ENCODE measurements at places on chromosomes 12 and 14.

DNA sequence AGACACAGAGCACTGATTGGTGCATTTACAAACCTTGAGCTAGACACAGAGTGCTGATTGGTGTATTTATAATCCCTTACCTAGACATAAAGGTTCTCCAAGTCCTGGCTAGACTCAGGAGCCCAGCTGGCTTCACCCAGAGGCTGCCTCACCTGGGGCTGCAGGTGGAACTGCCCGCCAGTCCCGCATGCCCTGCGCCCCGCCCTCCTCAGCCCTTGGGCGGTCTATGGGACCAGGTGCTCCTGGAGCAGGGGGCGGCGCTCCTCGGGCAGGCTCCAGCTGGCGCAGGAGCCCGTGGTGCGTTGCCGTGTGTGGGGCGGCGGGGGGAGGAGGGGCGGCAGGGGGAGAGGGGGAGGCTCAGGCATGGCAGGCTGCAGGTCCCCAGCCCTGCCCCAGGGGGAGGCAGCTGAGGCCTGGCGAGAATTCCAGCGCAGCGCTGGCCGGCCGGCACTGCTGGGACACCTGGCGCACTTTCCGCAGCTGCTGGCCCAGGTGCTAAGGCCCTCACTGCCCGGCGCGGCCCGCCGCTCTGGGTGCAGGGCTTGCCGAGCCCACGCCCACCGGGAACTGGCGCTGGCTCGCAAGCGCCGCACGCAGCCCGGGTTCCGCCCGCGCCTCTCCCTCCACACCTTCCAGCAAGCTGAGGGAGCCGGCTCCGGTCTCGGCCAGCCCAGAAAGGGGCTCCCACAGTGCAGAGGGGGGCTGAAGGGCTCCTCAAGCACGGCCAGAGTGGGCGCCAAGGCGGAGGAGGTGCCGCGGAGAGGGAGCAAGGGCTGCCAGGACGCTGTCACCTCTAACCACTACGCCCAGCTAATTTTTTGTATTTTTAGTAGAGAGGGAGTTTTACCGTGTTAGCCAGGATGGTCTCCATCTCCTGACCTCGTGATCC is 3.1 kb upstream of the SLCO1B3 start:
- DNase-seq: peak; percentile 39

DNA sequence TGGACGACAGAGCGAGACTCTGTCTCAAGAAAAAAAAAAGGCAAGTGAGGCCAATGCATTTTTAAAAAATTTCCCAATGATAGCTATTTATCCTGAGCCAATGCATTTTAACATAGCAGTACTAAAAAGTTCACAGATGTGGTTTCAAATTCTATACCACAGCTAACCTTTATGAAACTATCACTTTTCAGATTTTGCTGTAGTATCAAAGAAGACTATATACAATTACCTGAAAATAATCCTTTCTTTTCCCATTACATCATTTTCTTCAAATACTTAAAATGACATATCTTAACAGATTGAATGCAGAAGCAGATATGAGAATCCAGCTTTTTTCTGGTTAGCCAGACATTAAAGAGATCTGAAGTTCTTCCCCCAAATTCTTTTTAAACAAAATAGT is 13.2 kb downstream of the ATF7 start:
- no peak for DNase-seq

- DNase-seq: no peak
Observed at GRCh38 chr12:116837097-116837496, 44.1 kb downstream of the HRK start.

GRCh38 chr12:116138364-116138763 is 139.1 kb downstream of the MED13L start:
- DNase-seq: no peak

DNA sequence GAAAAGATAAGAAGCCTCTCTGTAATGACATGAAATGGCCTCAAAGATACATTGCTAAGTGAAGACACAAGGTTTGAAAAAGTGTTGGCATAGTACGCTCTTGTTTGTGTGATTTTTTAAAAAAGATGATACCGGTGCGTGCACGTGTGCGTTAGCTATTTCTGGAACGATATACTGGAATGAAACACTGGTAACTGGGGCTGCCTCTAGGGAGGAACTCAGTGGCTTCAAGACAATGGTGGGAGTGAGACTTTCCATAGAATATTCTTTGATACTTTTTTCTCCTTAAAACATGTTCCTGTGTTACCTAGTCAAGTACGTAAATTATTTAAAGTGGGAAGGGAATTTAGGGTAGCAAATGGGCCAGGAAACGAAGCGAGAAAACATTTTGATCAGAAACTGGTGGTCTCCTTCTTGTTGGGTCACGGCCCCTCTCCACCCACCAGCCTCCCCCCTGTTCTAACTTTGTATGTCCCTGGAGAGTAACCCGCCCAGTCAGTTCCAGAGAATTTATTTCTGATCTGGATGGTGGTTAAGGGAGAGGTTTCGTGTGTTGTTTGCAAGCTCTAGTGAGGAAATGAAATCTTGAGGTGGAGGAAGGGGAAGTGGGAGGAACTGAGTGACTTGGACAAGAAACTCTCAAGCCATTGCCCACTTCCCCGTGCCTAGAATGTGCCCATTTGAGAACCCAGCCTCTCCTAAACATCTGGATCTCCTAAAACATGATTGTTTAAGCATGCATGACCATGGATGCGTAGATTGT is 6.6 kb downstream of the FGF6 start:
- DNase-seq: peak; percentile 8

GRCh38 chr12:110896559-110896958 is 23.8 kb downstream of the MYL2 start:
- no peak for DNase-seq

GRCh38 chr14:95889236-95889979 is 12.8 kb downstream of the TUNAR start:
- peak; percentile 16 for DNase-seq
